ENCODE measurements at places on chromosomes 1 and 21.

DNA sequence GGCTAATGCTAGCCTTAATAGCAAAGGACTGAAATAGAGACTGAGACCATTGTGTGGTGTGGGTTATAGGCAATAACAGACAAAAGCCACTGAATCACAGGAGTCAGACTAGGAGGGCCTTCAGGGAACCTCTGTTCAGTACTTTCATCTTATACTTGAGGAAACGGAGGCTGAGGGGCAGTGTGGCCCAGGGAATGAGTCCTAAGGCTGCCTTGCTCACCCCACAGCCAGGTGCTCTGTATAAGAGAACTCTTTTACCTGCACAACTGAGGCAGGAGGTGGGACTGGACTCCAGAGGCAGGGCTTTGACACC, 2.7 kb downstream of the SMPDL3B start:
- DNase-seq = no peak

DNA sequence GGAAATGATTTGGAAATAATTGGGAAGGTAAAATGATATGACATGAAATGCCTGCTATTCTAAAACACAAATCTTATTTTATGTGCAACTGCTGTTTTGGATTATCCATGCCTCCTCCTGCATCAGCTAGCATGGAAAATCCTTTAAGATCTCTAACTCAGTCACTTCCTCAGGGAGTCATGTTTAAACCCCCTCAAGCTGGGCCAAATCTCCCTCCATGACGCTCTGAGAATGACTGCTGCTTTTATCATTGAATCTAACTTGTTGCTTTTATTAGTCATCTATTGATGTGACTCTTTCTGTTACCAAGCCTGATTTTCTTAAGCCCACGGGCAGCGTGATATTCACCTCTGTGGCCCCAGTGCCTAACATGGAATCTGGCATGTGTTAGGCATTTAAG, 324.8 kb downstream of the DISC1 start:
- no peak for DNase-seq

DNA sequence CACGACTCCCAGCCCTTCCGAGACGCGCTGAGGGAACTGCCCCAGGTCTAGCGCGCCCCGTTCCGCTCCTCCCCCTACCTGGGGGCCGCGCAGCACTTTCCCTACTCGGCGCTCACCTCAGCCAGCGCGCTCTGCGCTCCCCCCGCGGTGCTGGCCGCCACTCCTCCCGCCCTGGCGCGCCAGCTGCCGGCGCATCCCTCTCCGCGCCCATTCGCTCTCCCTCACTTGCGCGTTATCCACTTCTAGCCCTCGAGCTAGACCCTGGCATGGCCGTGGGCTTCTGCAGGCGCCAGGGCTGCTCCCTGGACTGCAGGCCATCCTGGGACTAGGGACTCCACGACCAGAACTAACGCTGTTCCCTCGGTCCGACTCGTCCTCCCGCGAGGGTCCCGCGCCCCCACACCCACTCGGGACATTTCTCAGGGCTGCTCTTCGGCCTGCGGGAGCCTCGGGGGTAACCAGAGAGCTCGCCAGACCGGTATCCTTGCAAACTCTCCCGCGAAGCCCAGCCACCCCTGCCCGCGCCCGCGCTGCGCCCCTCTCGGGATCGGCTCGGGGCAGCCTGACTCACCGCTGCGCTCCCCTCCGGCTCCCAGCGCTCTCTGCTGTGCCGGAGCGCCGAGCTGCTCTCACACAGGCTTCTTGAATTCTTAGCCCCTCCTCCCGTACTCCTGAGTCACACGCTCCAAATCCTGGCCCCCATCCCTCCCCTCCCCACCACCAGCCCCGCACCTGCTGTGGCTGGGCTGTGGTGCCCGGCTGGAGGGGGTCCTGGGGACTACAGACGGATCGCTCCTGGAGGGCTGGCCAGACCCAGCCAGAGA, at the start of gene NGF:
Gene NGF, minus strand, starts transcription at position 617 of the 824 bp plus-strand sequence. CDS start 51,454 bp downstream, outside the sequence.
- no peak for DNase-seq

GRCh38 chr1:173062150-173062938, 11.6 kb upstream of the TNFSF18 start:
- no peak for DNase-seq

- DNase-seq = no peak
Measured at GRCh38 chr1:55040083-55040932, 960 bp downstream of the PCSK9 start.

DNA sequence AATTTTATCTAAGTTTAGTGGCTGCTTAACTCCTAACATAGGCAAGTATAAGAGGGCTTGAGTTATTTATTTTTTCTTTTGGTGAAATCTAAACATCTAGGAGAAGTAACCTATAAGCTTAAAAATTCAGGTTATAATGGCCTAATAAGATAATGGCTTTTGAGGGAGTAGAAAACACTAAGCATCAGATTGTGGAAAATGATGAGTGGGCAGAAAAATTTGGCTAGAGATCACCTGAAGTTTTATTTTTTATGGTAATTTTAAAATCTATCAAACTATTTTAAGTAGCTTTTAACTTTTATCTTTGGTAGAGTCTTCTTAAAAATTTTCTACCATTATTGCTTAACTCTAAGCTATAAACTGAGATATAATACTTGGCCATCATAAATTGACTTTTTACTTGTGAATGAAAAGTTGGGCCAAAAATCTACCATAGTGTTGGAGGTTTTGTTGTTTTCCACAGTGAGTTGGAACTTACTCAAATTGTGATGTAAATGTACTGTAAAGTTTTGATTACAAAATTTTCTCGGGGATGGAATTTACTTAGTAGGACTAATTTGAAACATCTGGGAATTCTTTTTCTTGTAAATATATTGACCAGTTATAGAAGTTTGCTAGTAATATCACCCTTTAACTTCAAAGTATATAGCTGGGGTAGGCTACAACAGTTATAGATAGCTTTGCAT, 63.9 kb downstream of the USP25 start:
- no peak for DNase-seq

GRCh38 chr1:107895403-107896191, 69.4 kb downstream of the VAV3 start:
- DNase-seq = no peak

Measured in effector CD8-positive, alpha-beta T cell (primary cell).